ENCODE measurements at places on chromosomes 2 and 18. TPM values are rescaled to one million over a fixed set of nuclear protein-coding genes. Genes with fewer than 3 reads are reported as not detected.

DNA sequence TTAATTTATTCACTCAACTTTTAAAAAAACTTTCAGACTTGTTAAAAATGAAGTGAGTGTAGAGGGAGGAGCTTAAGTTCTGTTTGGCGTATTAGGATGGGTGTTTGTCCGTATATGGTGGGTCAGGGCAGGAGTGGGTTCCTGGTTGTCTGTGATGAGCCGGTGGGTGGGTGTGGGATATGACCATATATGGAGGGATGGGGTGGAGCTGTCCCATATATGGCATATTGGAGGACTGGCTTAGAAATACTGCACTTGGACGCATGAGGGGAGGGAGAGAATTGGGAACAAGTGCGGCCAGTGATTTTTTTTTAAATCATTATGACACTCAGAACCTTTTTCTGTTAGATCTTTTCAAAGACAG is 1.5 kb downstream of the KDM3A start:
- DNase-seq = peak; percentile 85

DNA sequence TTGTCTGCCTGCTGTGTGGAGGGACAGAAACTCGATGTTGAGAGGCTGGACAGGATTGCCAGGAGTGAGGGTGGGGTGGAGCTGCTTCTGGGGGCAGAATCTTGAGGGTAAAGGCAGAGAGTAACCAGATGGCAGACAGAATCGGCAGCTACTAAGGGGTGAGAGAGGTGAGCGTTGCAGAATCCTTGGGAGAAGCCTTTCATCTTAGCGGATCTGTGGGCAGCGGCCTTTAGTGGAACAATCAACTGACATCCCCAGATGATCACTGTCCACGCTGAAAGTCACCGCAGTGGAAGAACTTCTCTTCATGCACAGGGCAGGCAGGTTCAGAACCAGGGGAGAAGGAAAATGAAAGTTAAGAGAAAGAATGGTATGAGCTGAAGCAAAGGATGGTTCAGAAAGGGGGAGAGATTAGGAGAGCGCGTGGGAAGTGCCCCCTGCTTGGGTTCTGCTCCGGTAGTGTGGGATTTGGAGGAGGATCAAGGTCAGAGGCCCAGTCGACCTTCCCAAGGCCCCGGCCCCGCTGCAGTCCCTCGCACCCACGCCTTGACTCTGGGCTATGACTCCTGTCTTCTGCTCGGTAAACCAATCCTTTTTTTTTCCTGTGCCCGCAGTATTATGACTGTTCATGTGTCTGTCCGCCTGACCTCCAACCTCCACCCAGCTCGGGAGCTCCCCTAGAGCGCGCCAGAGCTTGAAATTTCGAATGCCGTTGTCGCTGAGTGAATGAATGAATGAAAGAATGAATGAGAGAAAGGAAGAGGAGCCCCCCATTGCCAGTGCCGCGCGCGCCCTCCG is 584 bp downstream of the BOLA3 start:
- no peak for DNase-seq

DNA sequence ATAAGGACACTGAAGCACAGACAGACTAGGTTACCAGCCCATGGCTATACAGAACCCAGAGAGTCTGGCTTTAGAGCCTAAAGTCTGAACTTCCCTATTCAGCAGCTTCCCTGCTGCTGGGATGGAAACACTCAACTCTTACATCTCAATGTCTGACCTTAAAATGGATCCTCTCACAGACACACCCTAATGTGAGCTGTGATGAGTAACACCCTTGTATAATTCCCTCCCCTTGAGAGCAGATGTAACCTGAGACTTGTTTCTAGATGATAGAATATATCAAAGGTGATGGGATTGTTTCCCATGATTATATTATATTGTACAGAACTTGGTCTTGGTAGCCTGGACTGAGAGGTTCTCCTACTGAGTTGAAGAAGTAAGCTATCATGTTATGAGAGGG is 577.1 kb upstream of the KLHL29 start:
- no peak for DNase-seq

GRCh38 chr18:28559511-28559910 is 382.6 kb upstream of the CDH2 start:
- DNase-seq = no peak

SERPINB12 gene
- polyA plus RNA-seq = not detected

- no peak for DNase-seq
Measured at GRCh38 chr2:212728717-212729116, 190.1 kb upstream of the ERBB4 start.

DNA sequence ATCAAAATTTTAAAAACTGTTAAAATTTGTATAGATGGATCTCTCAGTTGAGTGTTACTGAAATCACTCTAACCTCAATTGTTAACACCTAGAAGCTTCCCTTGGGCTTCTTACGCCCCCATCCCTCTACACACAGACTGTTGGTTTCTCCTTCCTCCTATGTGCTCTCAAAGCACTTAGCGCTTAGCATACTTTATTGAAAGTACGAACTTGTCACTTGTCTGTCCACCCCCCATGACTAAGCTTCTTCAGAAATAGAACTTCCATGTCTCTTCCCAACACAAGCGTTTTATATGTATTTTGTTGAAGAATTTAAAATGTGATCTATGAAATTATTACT is 441 bp downstream of the MPHOSPH10 start:
- no peak for DNase-seq

DNAH6 gene
- polyA plus RNA-seq = 0.02 TPM
